ENCODE measurements at places on chromosomes 1 and 21.

- peak; percentile 1 for DNase-seq
Observed at GRCh38 chr1:195785830-195786229, 822.4 kb downstream of the KCNT2 start.

DNA sequence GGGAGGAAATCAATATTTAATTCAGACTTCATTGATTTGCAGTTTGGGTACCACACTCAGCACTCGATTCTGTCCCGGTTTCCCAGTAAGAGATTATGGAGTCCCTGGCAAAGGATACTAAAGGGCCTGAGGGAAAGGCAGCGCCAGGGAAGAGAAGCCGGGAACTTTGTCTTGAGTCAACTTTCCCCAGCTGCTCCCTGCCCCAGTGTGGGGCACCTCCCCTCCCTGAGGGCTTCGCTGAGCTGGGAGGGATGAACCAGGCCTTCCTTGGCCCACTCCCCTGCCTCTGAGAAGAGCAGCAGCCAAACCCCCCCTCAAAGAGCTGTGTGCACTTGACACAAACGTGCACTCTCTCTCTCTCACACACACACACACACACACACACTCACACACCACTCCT is 32.6 kb downstream of the OPTC start:
- no peak for DNase-seq

- DNase-seq, result no peak
Observed at GRCh38 chr21:31986035-31986856, 113.4 kb downstream of the HUNK start.

GRCh38 chr1:63787875-63788274 is 14.1 kb downstream of the ROR1 start:
- no peak for DNase-seq

- DNase-seq, result no peak
Observed at GRCh38 chr1:100045206-100045605, 75.4 kb downstream of the SLC35A3 start.

DNA sequence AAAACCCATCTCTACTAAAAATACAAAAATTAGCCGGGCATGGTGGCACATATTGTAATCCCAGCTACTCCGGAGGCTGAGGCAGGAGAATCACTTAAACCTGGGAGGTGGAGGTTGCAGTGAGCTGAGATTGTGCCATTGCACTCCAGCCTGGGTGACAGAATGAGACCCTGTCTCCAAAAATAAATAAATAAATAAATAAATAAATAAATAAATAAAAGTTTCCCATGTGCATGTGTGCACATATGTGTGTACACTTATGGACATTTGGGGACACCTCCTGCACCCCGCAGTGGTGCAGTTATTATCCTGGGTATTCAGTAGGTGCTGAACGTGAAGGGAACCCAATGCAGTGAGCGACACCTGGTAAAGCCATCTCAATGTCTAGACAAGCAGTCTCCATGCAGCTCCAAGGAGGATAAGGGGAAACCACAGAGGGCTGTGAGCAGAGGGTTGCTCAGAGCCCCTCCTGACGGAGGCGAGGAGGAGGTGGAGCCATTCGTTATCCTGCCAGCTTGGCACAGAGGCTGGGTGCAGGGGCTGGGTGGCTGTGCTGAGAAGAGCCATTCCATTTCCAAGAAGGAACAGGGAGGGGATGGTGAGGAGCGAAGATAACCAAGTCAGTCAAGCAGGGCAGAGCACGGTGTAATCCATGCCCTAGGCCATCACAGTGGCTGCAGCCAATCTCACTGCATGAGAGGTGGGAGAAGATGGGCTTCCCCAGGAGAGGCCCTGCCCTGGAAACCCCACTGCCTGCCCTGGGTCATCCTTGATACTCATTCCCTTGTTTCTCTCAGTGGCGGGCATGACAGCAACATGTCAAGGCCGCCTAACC is 25.6 kb downstream of the UBIAD1 start:
- no peak for DNase-seq

- DNase-seq, result peak; percentile 54
Observed at GRCh38 chr1:178739285-178740045, 14.4 kb downstream of the RALGPS2 start.

DNA sequence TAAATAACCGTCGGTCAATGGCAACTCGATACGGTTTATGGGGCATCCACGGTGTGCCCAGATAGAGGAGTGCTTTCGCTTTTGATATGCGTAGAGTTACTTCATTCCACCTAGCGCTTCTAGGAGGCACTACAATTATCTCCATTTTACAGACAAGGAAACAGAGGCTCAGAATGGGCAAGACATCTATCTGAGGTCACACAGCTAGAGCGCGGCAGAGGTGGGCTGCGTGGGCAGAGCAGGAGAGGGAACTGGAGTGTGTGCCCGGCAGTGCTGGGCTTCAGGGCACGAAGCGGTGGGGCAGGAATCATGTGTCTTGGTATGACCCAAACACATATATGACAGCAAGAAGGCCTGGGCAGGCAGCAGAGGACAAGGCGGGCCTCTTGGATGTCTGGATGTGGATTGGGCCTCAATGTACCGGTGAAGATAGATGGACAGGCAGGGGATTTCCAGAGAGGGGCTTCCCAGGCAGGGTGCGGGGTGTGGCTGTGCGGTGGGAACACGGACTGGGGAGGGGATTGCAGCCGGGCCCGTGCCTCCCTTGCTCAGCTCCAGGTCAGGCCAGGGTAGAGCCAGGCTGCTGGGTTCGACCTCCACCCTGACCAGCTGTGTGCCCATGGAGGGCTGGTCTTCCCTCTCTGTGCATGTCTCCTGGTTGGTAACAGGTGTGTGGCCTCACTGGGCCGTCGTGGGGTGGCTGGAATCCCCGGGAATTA is 21.2 kb downstream of the TP73 start:
- DNase-seq, result no peak

GRCh38 chr1:112141923-112142322 is 152.5 kb upstream of the KCND3 start:
- no peak for DNase-seq

DNA sequence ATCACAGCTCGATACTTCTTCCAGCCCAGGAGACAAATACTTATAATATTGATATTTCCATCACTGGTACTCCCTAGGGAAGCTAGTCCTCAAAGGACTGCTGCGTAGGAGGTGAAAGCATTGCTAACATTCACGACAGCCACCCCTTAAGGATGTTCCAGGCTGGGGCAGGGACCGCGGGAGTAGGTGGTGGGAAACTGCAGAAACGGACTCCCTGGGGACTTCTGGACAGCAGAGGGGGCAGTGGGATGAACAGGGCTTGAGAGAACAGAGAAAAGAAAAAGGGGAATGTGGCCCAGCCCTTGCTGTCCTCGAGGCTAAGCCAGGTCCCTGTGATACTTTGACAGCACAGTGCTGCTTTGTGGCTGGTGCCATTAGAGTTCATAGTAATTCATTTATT is 108.0 kb downstream of the HMGB4 start:
- no peak for DNase-seq
